ENCODE measurements at places on chromosomes 4 and X.

- DNase-seq, result no peak
These were observed 39.3 kb downstream of the CPE start for GRCh38 chr4:165418073-165418472.

- no peak for DNase-seq
These were observed 10.6 kb downstream of the UGT2B4 start for GRCh38 chr4:69485130-69485529.

- no peak for DNase-seq
These were observed 120.4 kb upstream of the SLC34A2 start for GRCh38 chr4:25535278-25535677.

DNA sequence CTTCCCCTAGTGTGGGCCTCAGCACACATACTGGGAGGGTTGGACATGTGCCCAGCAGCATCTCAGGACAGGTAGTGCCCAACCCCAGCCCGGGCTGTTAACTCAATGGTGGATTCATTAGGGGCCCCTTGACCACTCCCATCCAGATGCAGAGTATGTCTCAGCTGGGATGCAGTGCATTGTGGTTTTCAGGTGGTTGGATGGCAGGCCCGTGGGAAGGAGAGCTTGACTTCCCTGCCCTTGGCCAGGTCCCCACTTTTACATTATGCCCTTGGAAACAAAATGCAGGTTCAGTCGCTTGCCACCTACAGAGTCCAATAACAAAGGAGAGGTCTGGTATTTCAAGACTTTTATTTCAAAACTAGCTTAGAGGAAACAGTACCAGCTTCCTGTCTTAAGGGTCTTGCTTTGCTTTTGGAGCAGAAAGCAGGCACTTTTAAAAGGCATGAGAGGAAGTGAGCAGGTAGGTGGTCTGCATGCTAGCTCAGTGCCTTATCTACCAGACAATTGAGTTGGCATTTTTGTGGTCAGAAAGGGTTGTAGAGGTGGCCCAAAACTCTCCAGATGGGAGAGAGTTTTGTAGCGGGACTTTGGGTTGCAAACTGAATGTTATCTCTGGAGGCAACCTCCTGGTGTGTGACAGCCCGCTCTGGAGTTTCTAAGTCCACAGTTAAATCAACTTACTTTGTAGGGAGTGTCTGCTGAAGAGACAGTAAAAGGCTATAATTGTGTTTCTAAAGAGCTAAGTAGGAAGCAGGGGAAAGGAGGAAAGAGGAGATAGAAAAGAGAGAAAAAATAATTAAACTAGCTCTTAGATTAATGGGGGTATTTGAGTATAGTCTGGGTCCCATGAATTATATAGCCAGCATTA, 171.0 kb downstream of the GALNTL6 start:
- no peak for DNase-seq

- DNase-seq, result no peak
These were observed 2.9 kb upstream of the NWD2 start for GRCh38 chr4:37241647-37242046.

DNA sequence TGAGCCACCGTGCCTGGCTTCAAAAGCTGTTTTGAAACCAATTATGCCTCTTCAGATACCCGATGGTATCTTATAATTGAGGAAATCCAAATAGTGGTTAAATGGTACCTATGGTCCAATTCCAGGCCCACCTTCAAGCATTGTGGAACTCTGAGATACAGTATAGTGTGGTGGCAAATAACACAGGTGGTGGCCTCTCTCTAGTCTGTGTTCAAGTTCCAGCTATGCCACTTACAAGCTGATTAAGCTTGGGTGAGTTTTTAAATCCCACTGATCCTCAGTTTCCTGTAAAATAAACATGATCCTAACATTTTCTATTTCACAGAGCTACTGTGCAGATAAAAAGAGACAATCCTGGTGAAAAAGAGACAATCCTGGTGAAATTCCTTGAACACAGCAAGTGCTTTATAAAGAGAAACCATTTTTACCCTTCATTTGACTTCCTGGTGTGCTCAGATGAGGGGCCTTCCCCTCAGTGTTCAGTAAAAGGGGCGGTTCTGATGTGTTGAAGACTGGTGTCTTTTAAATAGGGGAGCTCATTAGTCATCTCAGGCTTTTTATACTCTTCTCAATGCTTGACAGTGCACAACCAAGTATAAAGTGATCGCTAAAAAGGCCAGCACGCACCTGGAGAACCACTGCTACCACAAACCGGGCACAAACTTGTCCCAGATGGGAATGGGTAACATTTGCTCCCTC, 30.8 kb upstream of the CD40LG start:
- DNase-seq, result no peak

- DNase-seq, result no peak
These were observed 62.2 kb upstream of the TNIP3 start for GRCh38 chr4:121226362-121226761.

DNA sequence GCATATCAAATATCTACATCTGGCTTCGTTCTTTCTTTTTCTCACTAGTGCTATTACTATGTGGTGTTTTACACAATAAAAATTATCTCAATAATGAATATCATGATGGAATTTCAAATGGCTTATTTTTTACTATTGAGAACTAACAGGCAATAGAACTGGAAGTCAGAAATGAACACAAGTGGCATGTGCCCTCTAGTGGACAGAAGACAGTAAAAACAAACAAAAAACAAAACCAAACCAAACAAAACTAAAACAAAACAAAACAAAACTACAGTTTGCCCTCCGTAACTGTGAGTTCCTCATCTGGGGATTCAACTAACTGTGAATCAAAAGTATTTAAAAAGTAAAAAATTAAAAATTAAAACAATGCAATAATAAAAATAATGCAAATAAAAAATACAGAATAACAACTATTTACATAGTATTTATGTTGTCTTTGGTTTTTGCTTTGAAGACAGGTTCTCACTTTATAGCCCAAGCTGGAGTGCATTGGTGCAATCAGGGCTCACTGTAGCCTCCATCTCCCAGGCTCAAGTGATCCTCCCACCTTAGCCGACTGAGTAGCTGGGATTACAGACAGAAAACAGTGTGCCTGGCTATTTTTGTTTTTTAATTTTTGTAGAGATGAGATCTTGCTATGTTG, 195.6 kb upstream of the TACR3 start:
- DNase-seq, result no peak

GRCh38 chrX:152600853-152601633, 36.7 kb upstream of the GABRQ start:
- no peak for DNase-seq

DNA sequence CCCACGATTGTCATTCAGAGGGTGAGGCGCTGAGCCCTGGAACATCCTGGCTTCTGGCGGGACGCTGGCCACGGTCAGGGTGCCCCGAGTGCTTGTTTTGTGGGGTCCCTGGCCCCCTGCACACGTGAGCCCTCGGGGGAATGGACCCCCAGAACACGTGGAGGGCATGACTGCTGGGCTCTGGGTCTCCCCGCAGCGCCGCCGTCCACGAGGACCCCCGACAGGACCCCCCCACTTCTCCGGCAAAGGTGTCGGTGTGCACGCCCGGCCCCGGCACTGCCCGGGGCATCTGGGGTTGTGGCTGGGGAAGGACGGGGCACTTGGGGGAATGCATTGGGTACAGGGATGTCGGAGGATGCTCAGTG, 13.9 kb upstream of the GTPBP6 start:
- peak; percentile 65 for DNase-seq

DNA sequence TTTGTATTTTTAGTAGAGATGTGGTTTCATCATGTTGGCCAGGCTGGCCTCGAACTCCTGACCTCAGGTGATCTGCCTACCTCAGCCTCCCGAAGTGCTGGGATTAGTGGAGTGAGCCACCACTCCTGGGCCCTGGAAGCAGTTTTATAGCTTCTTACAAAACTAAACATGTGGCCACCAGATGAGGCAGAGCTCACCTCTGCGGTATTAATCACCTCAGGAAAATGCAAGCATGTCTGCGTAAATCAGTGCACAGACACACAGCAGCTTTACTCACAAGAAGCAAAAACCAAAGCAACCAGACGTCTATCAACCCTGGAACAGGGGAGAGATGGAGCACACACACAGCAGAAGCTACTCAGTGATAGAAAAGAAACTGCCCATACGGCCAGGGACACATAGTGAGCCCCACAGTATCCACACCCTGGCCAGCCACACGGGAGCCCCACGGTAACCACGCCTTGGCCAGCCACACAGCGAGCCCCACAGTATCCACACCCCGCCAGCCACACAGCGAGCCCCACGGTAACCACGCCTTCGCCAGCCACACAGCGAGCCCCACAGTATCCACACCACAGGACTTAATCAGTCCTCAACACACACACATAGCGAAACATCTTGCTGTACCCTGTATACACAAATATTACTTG, 30.2 kb downstream of the PPP2R3B start:
- no peak for DNase-seq

DNA sequence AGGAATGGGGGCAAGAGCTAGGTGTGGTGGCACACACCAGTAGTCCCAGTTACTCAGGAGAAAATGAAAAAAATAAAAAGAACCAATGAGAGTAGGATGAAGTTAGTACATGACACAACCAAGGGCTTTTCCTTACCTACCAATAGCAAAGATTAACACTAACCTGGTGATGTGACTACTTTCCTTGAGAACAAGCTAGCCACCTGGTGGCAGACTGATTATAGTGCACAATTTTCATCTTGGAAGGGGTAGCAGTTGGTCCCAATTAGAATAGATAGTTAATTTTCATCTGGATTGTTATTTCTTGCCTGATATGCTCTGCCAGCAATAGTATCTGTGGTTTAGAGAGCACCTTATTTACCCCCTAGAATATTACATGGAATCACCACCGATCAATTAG, 1216.8 kb upstream of the PABPC4L start:
- DNase-seq, result no peak

GRCh38 chr4:38957893-38958292, 74.3 kb downstream of the TMEM156 start:
- no peak for DNase-seq

- DNase-seq, result no peak
These were observed 1472.2 kb downstream of the PCDH7 start for GRCh38 chr4:32192363-32192762.

- no peak for DNase-seq
These were observed 67.9 kb upstream of the OGT start for GRCh38 chrX:71464968-71465367.

GRCh38 chrX:103730147-103730795, 19.6 kb downstream of the TMEM31 start:
- DNase-seq, result no peak

GRCh38 chr4:15714141-15714540, 11.3 kb downstream of the BST1 start:
- DNase-seq, result no peak

DNA sequence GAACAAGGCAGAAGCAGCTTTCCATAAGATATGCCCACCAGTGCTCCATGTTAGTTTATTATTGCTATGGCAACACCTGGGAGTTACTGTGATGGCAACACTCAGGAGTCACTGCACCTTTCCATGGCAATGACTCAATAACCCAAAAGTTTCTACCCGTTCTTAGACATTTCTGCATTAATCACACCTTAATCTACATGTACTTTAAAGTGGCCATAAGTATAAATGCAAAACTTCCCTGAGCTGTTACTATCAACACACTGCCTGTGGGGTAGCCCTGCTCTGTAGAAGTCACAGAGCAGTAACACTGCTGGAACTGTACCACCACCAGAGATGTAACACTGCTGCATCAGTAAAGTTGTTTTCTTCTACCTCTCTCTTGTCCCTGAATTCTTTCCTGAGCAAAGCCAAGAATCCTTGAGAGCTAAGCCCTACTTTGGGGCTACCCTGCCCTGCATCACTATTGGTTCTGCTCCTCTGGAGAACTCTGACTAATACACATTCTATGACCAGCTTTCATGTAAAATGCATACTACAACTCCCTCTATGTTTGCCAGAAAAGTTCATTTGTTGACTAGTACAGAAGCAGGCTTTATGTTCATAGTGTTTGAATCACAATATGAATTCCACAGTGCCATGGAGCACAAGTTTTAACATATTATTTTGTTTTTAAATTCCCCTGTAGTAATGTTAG, 43.5 kb upstream of the GPR174 start:
- DNase-seq, result no peak

DNA sequence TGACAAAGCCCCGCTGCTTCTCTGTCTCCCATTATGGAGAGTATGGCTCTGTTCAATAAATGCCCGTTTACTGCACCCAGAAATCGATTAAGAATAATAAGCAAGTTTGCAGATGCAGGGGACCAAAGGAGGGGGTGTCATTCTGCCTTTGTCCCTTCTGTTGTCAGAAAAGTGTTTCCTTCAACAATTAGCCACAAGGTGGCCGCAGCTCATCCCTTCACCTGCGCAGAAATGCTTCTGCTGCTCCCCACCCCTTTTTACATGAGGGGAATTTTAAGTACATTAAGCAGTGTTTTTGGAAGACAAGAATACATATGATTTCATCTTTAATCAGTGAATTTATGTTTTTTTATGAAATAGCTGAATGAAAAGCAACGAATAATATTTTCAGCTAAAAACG, 175.6 kb upstream of the ARX start:
- DNase-seq, result no peak

GRCh38 chr4:54440394-54441136, 211.5 kb downstream of the PDGFRA start:
- DNase-seq, result no peak

- no peak for DNase-seq
These were observed 199.6 kb downstream of the AASDH start for GRCh38 chr4:56187688-56188087.

DNA sequence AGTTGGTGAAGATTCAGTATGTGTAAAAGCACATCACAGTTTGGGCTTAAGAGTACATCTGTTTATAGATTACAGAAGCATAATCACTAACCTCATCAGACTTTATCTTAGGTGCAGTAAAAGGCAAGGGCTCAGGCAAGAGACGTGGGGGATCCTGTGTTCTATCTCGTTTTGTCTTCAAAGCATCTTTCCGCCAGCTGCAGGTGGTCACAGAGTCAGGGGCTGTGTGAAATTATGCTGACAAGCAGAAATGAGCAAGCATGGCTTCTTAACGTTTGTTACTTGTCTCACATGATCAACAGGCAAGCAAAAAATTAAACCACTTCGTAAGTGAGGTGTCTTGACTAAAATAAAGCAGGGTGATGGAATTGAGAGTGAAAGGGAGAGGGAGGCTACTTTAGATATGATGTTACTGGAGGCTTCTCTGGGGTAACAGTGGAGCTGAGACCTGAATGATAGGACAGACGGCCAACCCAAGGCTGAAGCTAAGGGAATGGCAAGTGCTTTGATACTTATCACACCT, 1.4 kb upstream of the TEC start:
- no peak for DNase-seq

GRCh38 chr4:6184169-6184568, 16.2 kb downstream of the JAKMIP1 start:
- DNase-seq, result no peak

GRCh38 chrX:49879656-49880277, 483 bp downstream of the USP27X start:
- DNase-seq, result no peak

DNA sequence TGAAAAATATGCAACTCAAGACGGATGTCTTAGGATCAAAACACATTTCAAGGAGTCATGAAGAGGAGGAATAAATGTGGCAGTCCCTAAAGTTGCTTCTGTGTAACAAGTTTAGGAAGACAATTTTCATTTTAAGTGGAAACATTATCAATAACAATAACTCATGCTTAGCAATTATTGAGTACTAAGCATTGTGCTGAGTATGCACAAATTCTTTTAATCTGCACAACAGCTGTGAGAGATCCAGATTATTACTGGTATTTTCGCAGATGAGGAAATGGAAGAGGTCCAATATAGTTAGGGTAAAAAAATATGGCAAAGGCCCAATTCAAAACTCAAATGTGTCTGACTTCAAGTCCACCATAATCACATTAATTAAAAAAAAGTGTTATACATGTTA, 2.9 kb upstream of the TEX13B start:
- no peak for DNase-seq
